ENCODE measurements at places on chromosomes 5 and 9.

- H3K27me3 ChIP-seq = no peaks in the 10 kb centered on the region
- no peak overlapping the region for H3K27ac ChIP-seq
- no peak overlapping the region for H3K4me3 ChIP-seq
- DNase-seq = no peak
- H3K4me1 ChIP-seq = no peaks in the 10 kb centered on the region
- no peaks in the 10 kb centered on the region for H3K36me3 ChIP-seq
Observed at GRCh38 chr9:34809504-34810186, 99.7 kb upstream of the CCL21 start.

DNA sequence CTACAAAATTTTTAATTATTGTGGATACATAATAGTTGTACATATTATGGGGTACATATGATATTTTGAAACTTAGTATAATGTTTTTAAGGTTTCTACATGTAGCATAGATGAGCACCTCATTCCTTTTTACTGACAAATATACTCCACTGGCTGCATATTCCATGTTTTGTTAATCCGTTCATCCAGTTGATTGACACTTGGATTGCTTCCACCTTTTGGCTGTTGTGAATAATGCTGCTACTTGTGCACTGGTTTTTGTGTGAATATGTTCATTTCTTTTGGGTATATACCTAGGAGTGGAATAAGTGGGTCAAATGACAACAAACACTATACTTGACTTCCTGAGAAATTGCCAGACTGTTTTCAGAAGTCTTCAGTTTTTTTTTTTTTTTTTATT lies 2.8 kb upstream of the ENTREP1 start:
- H3K4me3 ChIP-seq = no peak overlapping the region
- peaks cover 8% of the 10 kb centered on the region for H3K4me1 ChIP-seq
- no peak overlapping the region for H3K27ac ChIP-seq
- DNase-seq = no peak
- H3K36me3 ChIP-seq = no peaks in the 10 kb centered on the region
- peaks cover 8% of the 10 kb centered on the region for H3K27me3 ChIP-seq

DNA sequence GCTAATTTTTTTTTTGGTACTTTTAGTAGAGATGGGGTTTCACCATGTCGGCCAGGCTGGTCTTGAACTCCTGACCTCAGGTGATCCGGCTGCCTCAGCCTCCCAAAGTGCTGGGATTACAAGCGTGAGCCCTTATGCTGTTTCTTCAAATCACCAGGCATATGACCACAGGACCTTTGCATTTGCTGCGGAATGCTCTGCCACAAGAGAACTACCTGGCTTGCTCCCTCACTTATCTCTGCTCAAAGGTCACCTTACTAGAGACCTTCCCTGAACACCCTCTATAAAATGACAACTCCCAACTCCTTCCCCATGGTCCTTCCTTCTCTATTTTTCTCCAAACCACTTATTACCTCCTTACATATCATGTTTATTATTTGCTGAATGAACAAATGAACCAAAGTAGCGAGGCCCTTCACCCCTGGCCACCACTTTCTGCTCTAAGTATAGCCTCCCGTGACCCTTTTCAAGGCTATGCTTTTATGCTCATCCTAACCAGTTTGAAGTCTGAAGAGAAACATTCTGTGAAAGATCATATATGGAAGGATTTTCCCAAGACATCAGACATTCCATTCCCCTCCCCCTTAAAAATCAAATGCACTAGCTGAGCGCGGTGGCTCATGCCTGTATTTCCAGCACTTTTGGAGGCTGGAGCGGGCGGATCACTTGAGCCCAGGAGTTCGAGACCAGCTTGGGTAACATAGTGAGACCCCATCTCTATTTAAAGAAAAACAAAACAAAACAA lies 1.3 kb downstream of the ZER1 start:
- no peak for DNase-seq
- peak overlapping the region; percentile 96 for H3K4me3 ChIP-seq
- H3K27me3 ChIP-seq = no peaks in the 10 kb centered on the region
- H3K4me1 ChIP-seq = peaks cover 26% of the 10 kb centered on the region
- peak overlapping the region; percentile 68 for H3K27ac ChIP-seq

GRCh38 chr9:4315582-4316215 lies 15.8 kb upstream of the GLIS3 start:
- H3K27me3 ChIP-seq = no peaks in the 10 kb centered on the region
- peak; percentile 43 for DNase-seq
- no peak overlapping the region for H3K4me3 ChIP-seq
- no peaks in the 10 kb centered on the region for H3K4me1 ChIP-seq
- H3K27ac ChIP-seq = no peak overlapping the region

GRCh38 chr5:56985936-56986625 lies 34.2 kb upstream of the MIER3 start:
- no peaks in the 10 kb centered on the region for H3K4me1 ChIP-seq
- no peaks in the 10 kb centered on the region for H3K36me3 ChIP-seq
- no peak overlapping the region for H3K27ac ChIP-seq
- H3K27me3 ChIP-seq = no peaks in the 10 kb centered on the region

GRCh38 chr5:111251921-111252320 lies 27.7 kb downstream of the CAMK4 start:
- no peaks in the 10 kb centered on the region for H3K4me1 ChIP-seq
- no peak overlapping the region for H3K27ac ChIP-seq
- no peaks in the 10 kb centered on the region for H3K36me3 ChIP-seq
- no peak for DNase-seq

- H3K4me1 ChIP-seq = peaks cover 6% of the 10 kb centered on the region
- no peaks in the 10 kb centered on the region for H3K27me3 ChIP-seq
- no peak overlapping the region for H3K27ac ChIP-seq
- no peak for DNase-seq
- no peak overlapping the region for H3K4me3 ChIP-seq
- H3K36me3 ChIP-seq = no peaks in the 10 kb centered on the region
Observed at GRCh38 chr9:109203761-109204360, 36.8 kb upstream of the FRRS1L start.

DNA sequence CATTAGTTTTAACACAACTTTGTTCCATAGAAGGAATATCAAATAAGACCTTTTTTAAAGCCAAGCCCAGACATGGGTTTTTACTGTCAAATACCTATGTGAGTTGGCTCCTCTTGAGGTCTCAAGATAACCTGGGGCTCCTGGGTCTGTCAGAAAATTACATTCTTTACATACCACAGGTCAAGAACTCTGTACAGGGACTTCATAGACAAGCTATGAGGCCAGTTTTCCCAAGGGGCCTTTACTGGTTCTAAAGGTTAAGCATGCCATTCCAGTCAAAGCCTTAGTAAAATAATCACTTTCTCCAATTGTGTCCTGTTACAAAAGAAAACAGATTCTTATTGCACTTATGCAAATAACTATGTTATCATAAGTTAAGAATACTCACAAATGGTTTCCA lies 15.5 kb upstream of the SMC2 start:
- no peak overlapping the region for H3K27ac ChIP-seq
- H3K4me1 ChIP-seq = no peaks in the 10 kb centered on the region
- DNase-seq = no peak
- no peaks in the 10 kb centered on the region for H3K36me3 ChIP-seq
- no peaks in the 10 kb centered on the region for H3K27me3 ChIP-seq

GRCh38 chr5:62560786-62561185 lies 17.8 kb upstream of the LRRC70 start:
- no peaks in the 10 kb centered on the region for H3K4me1 ChIP-seq
- H3K27me3 ChIP-seq = no peaks in the 10 kb centered on the region
- no peak overlapping the region for H3K27ac ChIP-seq
- peaks cover 4% of the 10 kb centered on the region for H3K36me3 ChIP-seq
- no peak overlapping the region for H3K4me3 ChIP-seq

Data from HepG2 (cell line).